ENCODE measurements at places on chromosomes 6 and 20. TPM values are rescaled to one million over a fixed set of nuclear protein-coding genes. Genes with fewer than 3 reads are reported as not detected.

HLA-B gene
- 41.6 TPM for total RNA-seq

FOXC1 gene
- total RNA-seq = 4.1 TPM

NRN1 gene
- total RNA-seq = 9.8 TPM

PRL gene
- not detected for total RNA-seq

PRDM13 gene
- not detected for total RNA-seq

GSTA3 gene
- not detected for total RNA-seq

E2F3 gene
- 4.1 TPM for total RNA-seq

OR2B6 gene
- not detected for total RNA-seq

ZNF341 gene
- total RNA-seq = 2.4 TPM

NKX2-4 gene
- not detected for total RNA-seq

BLCAP gene
- total RNA-seq = 98.6 TPM

SLC22A7 gene
- total RNA-seq = 0.41 TPM

SLC32A1 gene
- 7.7 TPM for total RNA-seq

OXT gene
- not detected for total RNA-seq

EPM2A gene
- 17.5 TPM for total RNA-seq

ZFP64 gene
- total RNA-seq = 10.2 TPM

MACROD2 gene
- total RNA-seq = 47.7 TPM

FILIP1 gene
- total RNA-seq = 2.9 TPM

TSPO2 gene
- 0.82 TPM for total RNA-seq

RIPPLY2 gene
- 21.6 TPM for total RNA-seq

EYA2 gene
- total RNA-seq = 2.4 TPM

ZKSCAN3 gene
- total RNA-seq = 7.3 TPM

BTBD9 gene
- total RNA-seq = 28.1 TPM

LY86 gene
- 2.9 TPM for total RNA-seq

RAD21L1 gene
- under 0.01 TPM for total RNA-seq

LY6G5C gene
- total RNA-seq = 5.3 TPM

LY6G5B gene
- 1.6 TPM for total RNA-seq

MED23 gene
- 53.8 TPM for total RNA-seq

STMND1 gene
- total RNA-seq = not detected

RNGTT gene
- total RNA-seq = 81.1 TPM

TREML1 gene
- 0.41 TPM for total RNA-seq

KIF6 gene
- 1.2 TPM for total RNA-seq

Data from frontal cortex (tissue), 4 donors.